ENCODE measurements at places on chromosomes 4 and X.

GRCh38 chrX:107850422-107850765 is 24.7 kb downstream of the MID2 start:
- no peak for DNase-seq

DNA sequence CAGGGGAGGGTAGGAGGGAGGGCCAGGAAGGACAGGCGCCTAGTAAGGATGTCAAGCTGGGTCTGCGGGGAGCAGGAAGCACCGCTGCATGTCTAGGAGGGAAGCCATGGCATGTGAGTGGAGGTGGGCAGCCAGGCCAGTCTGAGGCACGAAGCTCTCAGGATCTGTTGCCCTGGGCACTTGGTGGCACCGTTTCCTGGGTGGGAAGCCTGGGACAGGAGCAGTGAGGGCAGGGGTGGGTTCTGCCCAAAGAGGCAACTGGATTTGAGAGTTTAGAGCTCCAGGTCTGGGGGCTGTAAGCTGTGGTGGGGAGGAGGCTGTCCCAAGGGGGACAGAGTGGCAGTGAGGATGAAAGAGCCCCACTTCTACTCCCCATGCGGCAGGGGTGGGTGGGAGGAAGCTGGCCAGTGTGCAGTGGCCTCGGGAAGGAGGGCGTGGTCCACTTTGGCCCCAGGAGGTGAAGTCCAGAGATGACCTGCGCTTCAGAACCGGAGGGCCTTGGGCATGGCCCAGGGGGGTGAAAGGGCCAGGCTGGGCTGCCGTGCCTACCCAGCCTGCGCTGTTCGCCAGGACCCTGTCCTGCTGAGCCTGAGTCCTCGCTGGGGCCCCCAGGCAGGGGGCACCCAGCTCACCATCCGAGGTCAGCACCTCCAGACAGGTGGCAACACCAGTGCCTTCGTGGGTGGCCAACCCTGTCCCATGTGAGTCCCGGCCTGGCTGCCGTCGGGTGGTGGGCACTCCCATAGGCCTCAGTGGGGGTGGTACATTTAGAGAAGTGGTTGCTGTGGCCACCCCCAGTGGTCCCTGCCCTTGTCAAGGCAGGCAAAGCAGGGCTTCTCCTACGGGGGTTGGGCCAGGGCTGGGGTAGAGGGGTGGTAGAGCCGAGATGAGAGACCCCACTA is 8.3 kb upstream of the SRPK3 start:
- no peak for DNase-seq

GRCh38 chr4:180106122-180106521 is 2137.1 kb upstream of the TENM3 start:
- DNase-seq, result no peak

GRCh38 chr4:181416966-181417365 is 826.2 kb upstream of the TENM3 start:
- DNase-seq, result no peak
